ENCODE measurements at places on chromosomes 13 and 19.

DNA sequence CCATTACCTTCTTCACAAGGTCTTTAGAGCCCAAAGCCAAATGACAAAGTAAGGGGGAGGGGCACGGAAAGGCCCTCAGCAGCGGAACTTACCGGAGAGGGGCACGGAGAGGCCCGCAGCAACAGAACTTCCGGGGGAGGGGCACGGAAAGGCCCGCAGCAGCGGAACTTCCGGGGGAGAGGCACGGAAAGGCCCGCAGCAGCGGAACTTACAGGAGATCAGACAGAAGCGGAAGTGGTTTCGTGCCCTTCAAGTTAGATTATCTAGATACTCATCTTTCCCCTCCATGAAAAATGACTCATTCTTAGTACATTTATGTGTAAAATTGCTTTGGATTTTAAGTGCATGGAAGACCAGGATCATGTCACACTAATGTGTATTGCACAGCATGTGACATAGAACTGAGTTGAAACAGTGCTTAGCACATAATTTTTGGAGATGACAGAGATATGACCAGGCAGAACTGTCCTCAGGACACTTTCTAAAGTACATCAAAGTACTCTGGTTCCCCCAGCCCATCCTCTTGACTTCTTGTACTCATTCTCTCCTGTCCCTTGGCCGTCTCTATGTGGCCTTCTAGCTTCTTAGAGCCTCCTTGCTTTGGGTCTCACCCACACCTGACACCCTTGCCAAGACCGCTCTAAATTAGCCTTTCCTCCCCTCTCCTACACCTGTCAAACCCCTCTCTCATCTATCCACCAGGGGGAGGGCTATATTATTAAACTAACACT lies 25.7 kb upstream of the TPTE2 start:
- peak; percentile 52 for DNase-seq

GRCh38 chr19:20067943-20068342 lies 9.9 kb upstream of the ZNF90 start:
- no peak for DNase-seq

GRCh38 chr19:47036097-47036651 lies 12.2 kb downstream of the TMEM160 start:
- DNase-seq, result no peak

GRCh38 chr19:7953060-7953459 lies 9.6 kb upstream of the TIMM44 start:
- peak; percentile 31 for DNase-seq

GRCh38 chr13:49098771-49099512 lies 121.2 kb upstream of the MLNR start:
- peak; percentile 47 for DNase-seq

DNA sequence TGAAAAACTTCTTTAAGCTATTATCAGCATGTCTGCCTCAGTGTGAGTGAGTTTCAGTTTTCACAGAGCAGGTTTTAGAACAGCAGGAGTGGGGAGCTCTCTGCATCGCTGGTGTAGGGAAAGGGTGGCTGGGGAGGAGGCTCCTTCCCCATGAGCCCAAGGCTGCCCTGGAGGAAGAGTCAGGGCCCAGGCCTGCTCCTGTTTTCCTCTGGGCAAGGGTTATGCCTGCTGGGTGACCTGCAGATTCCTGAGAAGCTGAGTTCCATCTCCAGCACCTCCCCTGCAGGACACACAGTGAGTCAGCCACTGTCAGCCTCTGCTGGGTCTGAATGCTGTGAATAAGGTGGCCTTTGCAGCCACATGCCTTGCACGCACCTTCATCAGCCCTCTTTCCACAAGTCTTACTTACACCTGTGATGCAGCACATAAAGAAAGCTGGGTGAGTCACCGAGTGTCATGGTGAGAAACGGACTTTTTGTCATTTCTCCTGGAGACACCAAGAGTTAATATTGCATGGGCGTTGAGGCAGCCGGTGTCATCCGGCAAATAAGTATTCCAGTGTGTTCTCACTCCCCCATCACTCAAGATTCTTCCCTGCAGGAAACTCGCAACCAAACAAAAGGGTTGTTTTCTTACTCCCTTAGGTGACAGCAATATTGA lies 186.4 kb upstream of the KL start:
- peak; percentile 74 for DNase-seq

DNA sequence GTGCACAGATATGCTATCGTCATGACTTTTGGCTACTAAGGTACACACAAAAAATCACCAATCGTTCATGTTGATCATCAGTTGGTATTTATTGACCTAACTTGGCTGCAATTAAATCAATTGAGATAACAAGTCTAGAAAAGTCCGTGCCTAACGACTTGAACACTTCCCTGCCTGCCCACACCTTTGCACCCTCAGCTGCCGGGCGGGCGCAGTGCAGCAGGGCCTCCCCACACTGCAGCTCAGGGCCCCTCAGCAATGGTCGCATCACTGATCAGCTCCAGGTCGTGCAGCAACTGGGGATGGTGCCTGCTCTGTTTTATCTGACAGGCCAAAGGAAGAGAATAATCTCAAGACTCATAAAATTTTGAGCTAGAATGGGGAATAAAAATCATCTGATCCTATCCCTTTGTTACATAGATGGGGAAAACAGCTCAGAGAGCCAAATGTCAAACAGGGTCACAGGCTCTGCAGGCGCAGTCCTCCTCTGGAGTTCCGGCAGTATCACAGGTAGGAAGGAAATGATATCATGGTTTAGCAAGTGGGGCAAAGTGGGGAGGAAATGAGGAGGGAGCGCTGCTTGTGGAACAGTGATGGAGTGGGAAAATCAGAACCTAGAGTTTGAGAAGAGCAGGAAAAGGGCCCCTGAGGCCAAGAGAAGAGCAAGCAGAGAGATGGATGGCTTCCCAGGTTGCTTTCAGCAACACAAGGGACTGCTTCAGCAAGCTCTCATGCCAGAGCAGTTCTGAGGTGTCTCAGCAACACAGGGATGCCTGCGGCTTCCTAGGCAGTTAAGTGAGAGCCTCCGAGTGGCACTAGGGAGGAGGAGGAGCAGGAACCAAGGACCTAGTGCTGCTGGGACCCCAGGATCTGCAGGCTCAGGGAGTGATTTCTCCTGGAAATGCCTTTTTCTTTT lies 57.5 kb downstream of the SLC7A1 start:
- DNase-seq, result no peak

DNA sequence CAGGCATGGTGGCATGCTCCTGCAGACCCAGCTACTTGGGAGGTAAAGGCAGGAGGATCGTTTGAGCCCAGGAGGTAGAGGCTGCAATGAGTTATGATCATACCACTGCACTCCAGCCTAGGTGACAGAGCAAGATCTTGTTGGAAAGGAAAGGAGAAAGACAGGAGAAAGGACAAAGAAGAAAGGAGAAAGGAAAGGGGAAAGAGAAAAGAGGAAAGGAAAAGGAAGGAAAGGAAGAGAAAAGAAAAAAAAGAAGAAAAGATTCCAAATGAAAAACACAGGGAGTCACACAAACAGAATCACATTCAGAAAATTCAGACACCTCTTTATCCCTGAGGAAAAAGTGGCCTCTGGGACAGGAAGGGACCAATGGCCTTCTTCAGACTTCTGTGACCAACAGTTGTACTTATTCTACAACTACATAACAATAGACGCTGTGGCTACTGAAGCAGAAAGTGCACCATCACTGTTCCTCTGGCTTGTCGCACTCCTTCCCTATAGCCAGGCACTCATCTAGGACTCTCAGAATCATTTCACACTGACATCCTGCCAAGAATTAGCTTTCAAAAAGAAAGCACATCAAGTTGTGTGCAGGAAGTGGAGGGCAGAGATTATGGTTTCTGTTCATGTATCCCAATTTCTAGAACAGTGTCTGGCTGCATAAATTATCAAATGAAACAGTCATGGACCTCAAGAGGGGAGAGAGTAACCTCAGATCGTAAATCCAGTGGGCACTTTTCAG lies 5.9 kb downstream of the MTMR6 start:
- DNase-seq, result no peak

DNA sequence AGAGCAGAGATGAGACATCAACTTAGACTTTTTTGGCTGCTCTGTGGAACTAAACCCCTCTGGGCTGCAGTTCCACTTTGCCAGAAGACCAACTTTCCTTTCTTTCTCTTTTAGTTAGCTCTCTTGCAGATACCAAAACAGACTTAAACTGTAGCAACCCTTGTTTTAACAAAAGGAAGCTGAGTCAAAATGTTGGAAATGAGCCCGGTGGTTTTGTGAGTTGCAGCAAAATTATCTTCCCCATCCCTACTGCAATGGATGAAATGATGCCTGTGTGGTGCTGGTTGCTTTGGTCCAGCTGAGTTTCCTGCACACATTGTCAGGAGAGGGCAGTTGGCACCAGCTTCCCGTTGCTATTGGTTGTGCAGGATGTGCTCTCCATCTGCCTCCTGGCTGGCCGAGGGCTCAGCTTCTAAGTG lies 115.3 kb downstream of the LRCH1 start:
- peak; percentile 91 for DNase-seq

GRCh38 chr19:15123031-15123890 lies 16.1 kb downstream of the SYDE1 start:
- no peak for DNase-seq

- no peak for DNase-seq
Measured at GRCh38 chr13:71964491-71965100, 97.6 kb upstream of the DACH1 start.

GRCh38 chr13:106100171-106100919 lies 435.1 kb downstream of the EFNB2 start:
- DNase-seq, result no peak

DNA sequence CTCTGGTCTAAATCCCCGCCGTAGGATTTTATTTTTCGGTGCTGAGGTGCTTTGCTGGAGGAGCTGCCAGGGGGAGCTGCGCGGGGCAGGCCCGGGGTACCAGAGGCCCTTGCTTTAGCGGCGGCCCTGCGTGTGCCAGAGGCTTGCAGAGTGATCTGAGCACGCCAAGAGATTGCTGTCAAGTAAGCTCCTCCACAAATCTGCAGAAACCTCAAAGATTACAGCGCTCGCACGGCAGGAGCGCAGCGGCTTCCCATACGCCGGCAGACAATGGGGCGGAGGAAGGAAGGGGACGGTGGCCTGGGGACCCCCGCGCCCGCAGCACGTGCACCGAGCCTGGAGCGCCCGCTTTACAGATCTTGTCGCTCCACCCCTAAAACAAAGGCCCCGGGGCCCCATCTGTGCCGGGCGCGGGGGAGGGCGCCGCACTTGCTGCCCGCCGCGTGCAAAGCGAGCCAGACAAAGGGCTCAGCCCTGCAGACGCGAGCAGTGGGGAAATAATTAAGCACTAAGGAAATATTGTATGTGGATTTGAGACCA lies 9.1 kb upstream of the C19orf12 start:
- peak; percentile 31 for DNase-seq

GRCh38 chr13:32115066-32115465 lies 83.5 kb downstream of the FRY start:
- DNase-seq, result no peak

GRCh38 chr19:10126213-10126639 lies 6.5 kb upstream of the EIF3G start:
- no peak for DNase-seq

GRCh38 chr13:24187185-24187584 lies 26.7 kb downstream of the SPATA13 start:
- DNase-seq, result peak; percentile 46

- peak; percentile 33 for DNase-seq
Measured at GRCh38 chr13:34070006-34070405, 252.1 kb downstream of the RFC3 start.

DNA sequence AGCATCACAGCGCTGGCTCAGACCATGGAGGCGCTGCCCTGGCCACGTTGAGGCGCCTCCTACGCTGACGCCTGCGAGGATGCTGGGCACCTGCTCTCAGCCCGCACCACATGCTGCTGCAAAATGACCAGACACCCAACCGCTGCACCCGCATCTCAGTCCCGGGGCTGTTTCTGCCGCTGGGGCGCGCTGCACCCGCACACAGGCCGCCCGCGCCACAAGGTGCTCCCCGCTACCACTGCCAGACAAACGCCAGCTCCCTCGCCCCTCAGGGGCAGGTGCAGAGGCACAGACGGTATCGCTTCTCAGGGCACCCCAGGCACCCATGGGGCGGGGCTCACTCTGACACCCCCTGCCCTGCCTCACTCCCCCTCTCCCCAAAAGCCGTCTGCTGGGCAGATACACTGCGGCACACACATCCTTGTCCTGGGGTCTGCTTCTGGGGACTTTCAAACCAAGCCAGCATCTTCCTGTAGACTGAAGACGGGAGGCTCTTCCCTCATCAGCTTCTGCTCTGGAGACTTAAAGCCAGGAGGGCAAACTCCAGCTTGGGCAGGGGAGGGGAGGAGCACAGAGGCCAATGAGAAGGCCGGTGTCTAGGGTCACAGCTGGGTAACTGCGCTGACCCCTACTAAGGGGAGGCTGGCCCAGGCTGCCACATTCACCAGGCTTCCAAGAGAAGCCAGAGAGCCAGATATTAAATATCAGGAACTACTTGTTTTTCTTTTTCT lies 16.3 kb downstream of the CHERP start:
- no peak for DNase-seq

GRCh38 chr13:98892821-98893220 lies 85.0 kb downstream of the DOCK9 start:
- no peak for DNase-seq

GRCh38 chr13:38636761-38637160 lies 50.1 kb upstream of the FREM2 start:
- DNase-seq, result no peak

DNA sequence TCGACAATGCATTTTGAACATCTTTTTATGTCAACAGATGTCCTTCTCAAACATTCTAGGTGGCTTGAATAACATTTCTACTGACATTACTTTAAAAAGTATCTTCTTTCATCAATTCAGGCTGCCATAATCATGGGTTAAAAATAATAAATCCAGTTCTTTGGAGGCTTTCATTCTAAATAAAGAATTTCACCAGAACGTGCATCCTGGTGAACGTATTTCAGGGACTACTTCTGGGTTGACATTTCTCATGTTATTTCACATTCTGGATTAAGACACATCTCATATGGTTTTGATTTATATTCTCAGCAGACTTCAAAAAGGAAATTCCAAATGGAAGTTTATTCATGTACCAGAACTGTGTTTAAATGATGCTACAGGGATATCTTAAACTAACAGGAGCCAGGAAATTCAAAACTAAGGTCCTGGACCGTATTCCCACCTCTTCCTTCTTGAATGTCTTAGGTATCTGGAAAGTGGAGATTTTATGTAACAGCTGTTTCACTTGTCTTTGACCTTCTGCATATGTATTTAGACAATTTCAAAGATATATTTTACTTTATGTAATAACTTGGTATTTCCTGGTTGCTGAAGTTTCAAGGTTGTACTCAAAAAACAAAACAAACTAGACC lies 107.2 kb downstream of the STARD13 start:
- no peak for DNase-seq

DNA sequence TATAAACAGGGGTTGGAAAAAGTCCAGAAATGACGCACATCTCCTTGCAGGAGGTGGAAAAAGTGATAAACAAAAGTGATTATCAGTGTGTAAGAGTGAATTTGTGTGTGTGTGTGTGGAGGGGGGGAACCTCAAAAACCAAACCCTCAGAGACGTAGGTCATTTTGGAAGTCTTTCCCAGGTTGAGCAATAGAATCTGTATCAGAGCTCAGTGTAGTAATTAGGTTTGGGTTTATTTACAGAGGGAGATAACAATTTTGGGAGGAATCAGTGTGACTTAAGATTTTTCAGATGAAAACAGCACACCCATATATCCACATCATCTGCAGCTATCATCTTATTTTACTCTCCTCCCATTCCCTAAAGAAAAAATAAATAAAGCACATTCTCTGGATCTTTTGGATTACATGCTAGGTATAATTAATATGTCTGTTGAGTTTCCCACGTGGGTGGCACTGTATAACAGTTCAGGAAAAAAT lies 406.4 kb downstream of the FGF9 start:
- no peak for DNase-seq

All from choroid plexus epithelial cell (primary cell).